PC-9 (cell line): ENCODE measurements at places on chromosomes 5 and 9. TPM values are rescaled to one million over a fixed set of nuclear protein-coding genes. Genes with fewer than 3 reads are reported as not detected.

Gene PCDHB9
- not detected in 2 replicates for total RNA-seq

Gene FST
- 0.63 and 0.65 TPM in 2 replicates for total RNA-seq

Gene STK32A
- total RNA-seq = not detected in 2 replicates

Gene SLC6A18
- not detected in 2 replicates for total RNA-seq

Gene ANXA2R
- 3.6 and 6.3 TPM in 2 replicates for total RNA-seq

Gene DOCK8
- 7.5 and 8.1 TPM in 2 replicates for total RNA-seq

Gene FAM81B
- 1.8 and 5.0 TPM in 2 replicates for total RNA-seq

DNA sequence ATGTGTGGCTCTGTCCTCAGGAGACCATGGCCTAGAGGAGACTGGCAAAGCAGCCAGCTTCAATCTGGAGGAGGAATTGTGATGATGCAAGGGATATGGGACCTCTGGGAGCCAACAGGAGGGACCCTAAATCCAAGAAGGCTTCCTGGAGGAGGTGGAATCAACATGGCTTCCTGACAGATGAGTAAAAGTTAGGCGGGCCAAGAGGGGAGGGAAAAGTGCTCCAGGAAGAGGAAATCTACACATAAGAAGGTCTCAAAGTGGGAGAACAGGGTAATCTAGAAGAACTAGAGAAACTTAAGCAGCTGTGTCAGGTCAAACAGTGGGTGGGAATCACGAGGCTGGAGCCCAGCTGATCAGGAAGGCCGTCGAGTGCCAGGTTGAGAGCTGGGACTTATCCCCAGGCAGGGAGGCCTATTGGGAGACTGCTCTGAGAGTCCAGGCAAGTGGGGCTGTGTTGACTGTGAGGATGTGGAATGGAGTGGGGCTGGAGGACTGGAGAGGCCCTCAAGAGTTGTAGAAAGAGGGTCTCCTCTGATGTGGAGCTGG, 119.1 kb downstream of the C9orf50 start:
- no peak for DNase-seq

DNA sequence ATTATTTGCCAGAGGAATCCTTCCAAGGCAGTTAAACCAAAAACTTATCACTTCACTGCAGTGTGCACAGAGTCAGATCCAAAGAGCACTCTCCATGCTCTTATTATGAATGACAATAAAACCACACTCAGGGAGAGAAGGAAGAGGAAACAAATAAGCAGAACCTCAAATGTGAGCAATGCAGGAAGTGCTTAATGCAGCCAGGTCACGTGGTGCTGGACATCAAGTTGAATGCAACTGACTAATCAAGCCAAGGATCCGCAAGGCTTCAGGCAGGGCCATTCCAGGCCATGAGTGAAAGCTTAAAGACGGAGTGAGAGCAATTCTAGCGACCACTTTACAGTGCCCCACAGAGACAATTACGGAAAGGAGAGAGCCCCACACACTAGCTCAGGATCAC, 230.4 kb upstream of the PUM3 start:
- no peak for DNase-seq

- DNase-seq = no peak
Measured at GRCh38 chr5:110807169-110807568, 68.4 kb downstream of the SLC25A46 start.
